ENCODE measurements at places on chromosomes 7 and 10.

DNA sequence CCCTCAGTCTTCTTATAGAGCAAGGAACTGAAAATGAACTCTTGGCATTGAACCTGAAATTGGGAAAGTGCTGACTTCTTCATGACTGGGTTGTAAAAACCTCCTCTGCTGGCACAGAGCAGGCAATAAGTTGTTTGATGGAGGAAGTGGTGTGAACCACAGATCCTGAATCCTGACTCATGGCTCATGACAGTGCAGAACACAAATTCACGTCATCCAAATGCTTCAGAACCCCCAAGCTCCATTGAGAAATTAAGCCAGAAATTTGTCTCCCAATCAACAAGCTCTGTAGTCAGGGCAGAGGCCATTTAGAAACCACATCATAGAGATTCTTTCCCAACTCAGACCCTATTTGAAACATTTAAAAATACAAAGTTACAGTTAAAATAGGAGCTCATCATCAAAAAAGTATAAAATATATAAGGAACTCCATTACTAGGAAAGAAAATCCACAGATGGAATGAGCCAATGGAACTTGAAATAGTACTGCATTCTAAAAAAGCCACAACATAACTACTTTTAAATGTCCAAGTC is 10.3 kb upstream of the STK17A start:
- DNase-seq = no peak

DNA sequence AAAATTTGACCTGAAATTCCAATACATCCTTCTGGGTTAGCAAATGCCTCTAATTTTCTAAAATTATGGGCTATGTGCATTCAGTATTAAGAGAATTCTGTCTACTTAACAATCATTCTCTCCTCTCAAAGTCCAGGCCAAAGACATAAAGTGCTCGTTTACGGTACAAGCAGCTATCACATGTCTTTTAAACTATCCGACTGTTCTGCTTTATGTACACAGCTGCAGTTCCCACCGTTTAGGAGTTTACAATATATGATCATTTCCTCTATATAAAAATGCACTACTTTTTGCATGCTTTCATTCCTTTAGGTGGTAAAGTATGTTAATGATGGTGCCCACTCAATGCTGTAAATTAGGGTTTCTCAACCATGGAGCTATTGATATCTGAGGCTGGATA is 34.0 kb downstream of the CDK6 start:
- DNase-seq = no peak

- DNase-seq = no peak
These were observed 82.2 kb downstream of the HIPK2 start for GRCh38 chr7:139695588-139695987.

DNA sequence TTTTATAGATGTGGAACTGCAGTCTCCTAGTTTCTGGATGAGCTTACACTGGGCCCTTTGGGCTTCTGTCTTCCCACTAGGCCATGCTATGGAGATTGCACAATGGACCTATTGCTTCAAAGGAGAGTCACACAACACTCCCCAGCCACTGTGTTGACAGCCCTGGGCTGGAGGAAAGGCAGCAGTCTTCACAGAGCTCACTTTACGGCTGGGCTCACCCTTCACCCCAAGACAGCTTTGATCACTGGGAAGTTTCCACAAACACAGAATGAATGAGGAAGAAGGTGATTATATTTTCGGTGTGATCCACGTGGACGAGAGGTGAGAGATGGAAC is 92.7 kb upstream of the GDF10 start:
- DNase-seq = no peak

DNA sequence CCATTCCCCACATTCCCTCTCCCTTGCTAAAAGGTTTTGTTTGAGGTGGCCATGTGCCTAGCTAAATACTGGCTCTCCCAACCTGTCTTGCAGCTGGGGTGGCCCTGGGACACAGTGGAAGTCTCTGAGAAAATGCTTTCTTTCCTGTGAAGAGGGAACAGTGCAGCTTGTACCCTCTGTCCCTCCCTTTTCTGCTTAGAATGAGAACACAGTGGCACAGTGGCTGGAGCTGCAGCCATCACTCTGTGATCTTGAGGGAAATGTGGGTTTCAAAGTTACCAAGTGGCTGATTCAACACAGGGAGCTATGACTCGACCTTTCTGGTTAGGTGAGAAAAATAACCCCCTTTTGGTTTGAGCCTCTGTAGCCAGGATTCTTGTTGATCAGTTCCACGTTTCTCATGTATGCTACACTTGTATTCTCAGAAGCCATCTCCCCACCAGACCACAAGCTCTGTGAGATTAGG is 62.7 kb upstream of the CARD11 start:
- DNase-seq = no peak

- DNase-seq = no peak
These were observed 393 bp downstream of the ZNF467 start for GRCh38 chr7:149772956-149773434.

GRCh38 chr7:107878636-107879035 is 12.3 kb upstream of the DLD start:
- DNase-seq = no peak

DNA sequence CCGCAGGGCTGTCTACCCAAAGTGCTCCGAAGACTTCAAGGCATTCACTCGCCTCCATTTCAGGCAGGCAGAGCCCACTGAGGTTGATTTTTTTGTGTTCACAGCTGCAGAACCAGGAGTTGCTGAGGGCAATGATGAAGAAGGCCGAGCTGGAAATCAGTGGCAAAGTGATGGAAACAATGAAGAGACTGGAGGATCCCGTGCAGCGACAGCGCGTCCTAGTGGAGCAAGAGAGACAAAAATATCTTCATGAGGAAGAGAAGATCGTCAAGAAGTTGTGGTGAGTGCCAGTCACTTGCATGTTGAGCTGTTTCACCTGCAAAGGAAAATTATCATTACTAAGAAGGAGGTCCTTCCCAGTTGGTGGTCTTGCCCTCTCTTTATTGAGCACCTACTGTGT is 210.5 kb downstream of the ARHGAP21 start:
- DNase-seq = no peak

- no peak for DNase-seq
These were observed 32.4 kb upstream of the LBX1 start for GRCh38 chr10:101261702-101262101.

DNA sequence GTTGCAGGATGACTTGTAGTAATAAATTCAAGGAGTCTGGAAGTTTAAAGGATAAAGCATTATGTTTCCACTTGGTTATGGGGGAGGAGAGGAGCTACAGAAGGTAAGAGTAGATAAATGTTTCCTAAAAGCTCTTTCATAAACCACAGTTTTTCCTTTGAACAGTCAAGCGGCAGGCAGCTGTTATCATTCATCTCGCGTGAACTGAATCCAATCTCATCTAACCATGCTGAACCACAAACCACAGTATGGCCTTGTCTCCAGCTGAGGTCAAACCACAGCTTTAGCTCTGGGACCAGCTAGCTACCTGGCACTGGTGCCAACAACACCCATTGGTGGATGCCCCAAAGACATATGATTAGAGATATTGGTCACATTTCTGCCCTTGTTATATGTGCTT is 63.3 kb downstream of the NOC3L start:
- DNase-seq = peak; percentile 11

GRCh38 chr10:84308021-84308420 is 20.4 kb upstream of the CCSER2 start:
- no peak for DNase-seq

DNA sequence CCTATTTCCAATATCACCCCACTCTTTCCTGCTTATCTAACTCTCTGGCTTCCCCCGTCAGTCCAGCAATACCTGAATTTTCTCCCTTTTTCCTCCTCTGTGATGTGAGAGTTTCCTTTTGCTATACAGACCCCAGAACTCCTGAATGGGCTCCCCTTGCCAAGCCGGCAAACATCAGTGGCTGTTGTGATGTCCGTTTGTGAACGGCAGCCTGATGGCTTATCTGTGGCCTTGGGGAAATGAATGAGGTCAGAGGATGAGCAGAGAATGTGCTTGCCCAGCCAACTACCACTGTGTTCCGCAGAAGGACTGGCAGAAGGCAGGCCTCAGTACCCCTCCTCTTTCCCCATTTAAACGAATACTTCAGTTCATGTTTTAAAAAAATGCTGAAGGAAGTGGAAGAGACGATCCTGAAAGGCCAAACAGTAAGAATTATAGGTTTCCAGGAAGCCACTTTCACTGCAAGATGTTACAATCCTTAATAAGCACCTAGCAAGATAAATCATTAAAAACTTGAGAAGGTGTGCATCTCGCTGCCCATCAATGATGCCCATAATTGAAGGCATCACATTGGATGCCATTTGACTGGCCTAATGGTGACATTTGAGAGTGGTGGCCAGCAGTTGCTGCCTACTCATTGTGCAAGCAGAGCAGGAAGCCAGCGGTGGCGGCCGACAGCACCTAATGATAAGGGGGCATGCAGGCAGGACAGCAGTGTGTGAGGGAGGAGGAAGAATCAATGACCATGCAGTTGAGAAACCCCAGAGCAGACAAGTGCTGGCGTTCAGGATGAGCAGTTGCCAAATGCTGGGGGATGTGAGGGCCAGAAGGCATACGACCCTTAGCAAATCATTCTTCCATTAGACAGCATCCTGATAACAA is 31.5 kb downstream of the SLC18A2 start:
- no peak for DNase-seq

GRCh38 chr10:133616371-133617130 is 10.0 kb downstream of the FRG2B start:
- peak; percentile 18 for DNase-seq

DNA sequence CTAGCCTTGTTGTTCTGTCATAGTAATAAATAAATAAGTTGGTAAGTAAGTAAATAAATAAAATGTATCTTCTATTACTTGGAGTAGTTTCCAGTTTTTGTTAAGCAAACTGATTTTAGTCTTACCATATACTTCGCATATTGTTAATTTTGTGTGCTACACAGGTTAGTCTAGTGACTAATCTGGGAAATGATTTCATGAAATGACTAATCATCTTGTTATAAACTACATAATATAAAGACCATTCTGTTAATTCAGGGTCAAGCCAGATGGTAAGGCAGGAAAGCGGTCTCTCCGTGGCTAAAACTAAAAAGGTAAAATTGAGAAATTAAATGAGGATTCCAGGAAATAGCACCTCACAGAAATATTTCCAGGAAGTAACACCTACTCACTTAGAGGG is 58.5 kb upstream of the FOXP2 start:
- no peak for DNase-seq

DNA sequence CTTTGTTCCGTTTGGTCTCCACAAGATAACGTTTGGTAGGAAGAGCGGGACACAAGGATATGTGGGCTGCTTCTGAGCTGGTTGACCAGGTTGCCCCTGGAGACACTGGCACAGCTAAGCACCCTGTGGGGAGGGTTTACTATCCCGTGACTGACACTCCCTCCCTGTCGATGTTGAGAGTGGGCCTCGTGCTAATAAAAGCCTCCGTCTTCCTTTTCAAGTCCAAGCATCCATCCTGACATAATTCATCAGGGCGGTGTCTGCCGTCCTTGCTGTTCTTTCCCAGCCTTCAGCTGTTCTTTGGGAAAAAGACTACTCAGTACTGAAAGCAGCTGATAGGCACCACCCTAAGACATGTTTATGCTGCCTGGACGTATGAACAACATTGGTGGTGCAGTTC is 49.6 kb downstream of the SHH start:
- DNase-seq = no peak

GRCh38 chr10:131282961-131283360 is 28.6 kb downstream of the TCERG1L start:
- DNase-seq = no peak

GRCh38 chr10:99370993-99371392 is 41.8 kb downstream of the CNNM1 start:
- no peak for DNase-seq

DNA sequence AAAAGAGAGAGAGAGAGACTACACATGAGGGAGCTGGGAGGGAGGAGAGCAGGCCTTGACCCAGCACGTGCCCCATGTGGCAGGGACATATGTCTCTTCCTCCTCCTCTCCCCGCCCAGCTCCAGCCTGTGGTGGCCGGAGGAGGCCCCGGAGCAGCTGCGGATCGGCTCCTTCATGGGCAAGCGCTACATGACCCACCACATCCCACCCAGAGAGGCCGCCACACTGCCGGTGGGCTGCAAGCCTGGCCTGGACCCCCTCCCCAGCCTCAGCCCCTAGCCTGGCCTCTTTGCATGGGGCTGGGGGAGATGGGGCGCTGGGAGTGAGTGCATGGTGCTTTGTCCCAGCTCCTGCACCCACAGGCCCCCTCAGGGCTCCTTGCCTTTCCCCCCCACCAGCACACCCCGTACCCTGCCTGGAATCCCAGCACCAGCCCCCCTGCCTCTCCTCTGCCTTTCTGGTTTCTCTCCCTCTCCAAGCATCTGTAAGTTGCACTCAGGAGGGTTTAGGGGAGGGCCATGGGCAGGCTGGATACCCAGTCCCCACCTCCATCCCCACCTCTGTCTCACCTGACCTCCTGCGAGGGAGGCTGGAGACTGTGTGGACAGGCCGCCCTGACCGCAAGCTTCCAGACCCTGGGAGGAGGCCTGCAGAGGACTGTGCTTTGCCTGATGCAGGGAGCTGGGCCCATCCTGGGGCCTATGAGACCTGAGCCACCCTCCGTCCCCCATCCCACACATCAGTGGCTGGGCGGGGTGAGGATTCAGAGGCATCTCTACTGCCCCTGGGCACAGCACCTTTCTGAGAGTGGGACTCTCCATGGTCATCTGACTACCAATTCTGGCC is 4.8 kb downstream of the UPK3B start:
- no peak for DNase-seq

All from DMS79 treated with DMSO at 0.1 percent for 48 hours (cell line).